Activated naive CD4-positive, alpha-beta T cell treated with anti-CD3 and anti-CD28 coated beads, Interleukin-2, amount 10 ng/mL, durations not matched to agents 7 days and 5 days (primary cell): ENCODE measurements at places on chromosomes 5 and 9.

GRCh38 chr9:122302237-122303093, 37.8 kb downstream of the MRRF start:
- DNase-seq = no peak

DNA sequence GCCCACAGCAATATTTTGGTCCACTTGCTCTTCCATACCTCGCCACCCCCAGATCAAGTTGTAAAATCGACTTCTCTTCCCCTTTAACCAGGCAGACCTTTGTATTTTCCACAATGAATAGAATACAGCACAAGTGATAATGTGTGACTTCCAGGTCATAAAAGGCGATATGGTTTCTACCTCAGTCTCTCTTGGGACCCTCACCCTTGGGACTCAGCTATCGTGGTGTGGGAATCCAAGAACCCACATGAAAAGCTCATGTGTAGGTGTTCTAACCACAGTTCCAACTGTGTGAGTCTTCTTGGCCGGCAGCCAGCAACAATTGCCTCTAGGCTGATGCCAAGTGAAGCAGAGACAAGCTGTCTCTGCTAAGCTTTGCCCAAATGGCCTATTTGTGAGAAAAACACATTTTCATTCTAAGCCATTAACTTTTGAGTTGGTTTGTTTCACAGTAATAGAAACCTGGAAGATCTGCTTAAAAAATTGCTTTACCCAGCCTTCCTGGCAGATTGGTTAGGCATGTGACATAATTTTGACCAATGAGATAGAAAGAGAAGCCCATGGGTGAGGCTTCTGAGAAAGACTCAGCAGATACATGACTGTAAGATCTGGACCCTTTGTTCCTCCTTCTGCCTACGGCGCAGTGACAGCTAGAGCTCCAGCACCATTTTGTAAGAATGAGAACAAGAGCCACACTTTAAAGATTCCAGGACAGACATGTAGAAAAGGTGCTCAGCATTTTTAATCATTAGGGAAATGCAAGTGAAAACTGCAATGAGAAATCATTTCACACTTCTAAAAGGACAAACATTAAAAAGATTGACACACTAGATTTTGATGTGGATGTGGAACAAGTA, 18.3 kb upstream of the MLLT3 start:
- peak; percentile 73 for DNase-seq

GRCh38 chr5:56983593-56984361, 31.9 kb upstream of the MIER3 start:
- DNase-seq = no peak

DNA sequence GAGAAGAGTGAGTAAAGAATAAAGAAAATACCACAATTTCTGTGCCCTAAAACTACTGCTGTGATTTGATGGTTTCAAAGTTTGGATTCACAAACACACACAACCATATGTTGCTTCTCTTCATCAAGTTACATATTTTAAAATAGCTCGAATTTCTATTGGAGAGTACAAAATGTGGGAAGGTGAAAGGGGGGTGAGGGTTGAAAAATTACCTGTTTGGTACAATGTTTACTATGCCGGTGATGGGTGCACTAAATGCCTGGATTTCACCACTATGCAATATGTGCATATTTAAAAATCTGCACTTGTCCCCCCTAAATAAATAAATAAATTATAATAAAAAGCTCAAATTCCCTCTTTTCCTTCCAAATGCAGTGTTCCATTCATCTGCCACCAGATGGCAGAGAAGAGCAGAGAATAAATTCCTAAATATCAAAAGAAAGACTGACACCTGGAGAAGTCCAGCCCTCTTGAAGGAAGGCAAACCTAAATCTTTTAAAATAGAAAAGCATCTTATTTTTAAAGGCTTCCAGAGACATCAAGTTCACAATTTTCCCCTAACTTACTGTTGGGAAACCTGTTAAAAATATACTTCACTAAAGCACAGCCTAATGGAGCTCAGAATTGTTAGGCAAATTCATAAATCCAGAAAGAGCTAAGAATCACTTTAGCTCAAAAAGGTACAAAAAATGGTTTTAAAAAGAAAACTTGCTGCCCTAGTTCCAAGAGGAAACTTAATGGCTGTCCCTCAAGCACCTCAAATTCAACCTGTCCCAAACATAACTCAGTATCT, 24.8 kb upstream of the HNRNPA0 start:
- DNase-seq = no peak

- peak; percentile 43 for DNase-seq
Measured at GRCh38 chr5:126499853-126500342, 76.7 kb downstream of the GRAMD2B start.

GRCh38 chr5:40397976-40398375, 281.7 kb upstream of the PTGER4 start:
- no peak for DNase-seq

DNA sequence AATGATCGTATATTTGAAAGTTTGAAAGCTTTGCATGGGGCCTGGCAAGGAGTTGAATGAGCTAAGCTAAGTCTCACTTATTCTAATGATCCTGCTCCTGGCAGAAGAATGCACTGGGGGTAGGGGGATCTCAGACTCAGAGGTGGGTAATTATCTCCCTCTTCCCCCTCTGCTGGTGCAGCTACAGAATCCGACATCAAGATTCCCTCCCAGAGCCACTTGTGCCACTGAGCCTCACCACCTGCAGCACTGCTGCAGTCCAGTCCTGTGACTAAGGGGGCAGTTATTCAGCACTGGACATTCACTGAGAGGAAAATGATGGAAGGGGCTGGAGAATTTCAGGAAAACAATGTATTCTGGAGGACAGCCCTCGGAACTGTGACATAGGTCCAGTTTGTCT, 205.8 kb downstream of the DEPDC1B start:
- DNase-seq = no peak

- no peak for DNase-seq
Measured at GRCh38 chr5:120465436-120465961, 1.4 kb downstream of the PRR16 start.

DNA sequence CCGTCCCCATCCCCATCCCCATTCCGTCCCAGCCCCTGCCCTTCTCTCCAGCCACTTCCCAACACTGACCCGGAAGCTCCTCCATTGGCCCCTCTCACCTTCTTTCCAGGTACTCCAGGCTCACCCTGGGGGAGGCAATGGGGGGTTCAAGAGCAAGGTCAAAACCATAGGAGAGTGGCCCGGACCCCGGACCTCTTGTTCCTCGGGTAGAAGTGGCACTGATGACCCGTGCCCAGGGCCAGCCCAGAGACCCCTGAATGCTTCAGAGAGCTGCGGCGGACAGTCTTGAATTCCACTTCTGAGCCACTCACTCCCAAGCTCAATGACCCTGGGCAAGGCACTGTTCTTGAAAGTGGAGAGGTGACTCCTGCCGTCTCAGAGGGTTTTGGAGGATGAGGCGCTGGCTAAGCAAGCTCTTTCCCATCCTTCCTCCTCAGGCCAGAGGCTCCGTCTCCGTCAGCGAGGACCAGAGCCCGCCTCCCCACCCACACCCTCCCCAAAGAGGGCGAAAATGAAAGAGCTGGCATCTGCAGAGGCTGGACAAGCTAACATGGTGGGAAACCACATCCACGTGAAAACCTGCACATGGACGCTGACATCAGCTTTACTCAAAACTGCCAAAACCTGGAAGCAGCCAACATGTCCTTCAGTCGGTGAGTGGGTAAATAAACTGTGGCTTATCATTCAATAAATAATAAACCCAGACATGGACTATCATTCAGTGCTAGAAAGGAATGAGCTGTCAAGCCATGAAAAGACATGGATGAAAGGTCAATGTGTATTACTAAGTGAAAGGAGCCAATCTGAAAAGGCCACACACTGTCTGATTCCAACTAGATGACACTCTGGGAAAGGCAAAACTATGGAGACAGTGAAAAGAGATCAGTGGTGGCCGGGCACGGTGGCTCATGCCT, 27.3 kb upstream of the PHYKPL start:
- DNase-seq = no peak

GRCh38 chr9:128554155-128554862, 1.9 kb downstream of the SPTAN1 start:
- peak; percentile 25 for DNase-seq

DNA sequence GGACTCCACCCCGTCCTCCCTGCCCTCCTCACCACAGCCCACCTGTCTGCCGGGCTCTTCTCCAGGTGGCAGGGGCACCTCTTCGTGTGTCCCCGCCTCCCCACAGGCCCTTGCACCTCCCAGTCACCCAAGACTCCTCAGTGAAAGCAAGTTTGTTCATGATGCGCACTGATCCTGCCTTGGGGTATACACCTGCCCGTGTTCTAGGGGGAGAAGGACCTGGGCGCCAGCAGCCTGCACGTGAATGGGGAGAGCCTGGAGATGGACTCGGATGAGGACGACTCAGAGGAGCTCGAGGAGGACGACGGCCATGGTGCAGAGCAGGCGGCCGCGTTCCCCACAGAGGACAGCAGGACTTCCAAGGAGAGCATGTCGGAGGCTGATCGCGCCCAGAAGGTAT, 124.9 kb downstream of the EHMT1 start:
- DNase-seq = no peak

DNA sequence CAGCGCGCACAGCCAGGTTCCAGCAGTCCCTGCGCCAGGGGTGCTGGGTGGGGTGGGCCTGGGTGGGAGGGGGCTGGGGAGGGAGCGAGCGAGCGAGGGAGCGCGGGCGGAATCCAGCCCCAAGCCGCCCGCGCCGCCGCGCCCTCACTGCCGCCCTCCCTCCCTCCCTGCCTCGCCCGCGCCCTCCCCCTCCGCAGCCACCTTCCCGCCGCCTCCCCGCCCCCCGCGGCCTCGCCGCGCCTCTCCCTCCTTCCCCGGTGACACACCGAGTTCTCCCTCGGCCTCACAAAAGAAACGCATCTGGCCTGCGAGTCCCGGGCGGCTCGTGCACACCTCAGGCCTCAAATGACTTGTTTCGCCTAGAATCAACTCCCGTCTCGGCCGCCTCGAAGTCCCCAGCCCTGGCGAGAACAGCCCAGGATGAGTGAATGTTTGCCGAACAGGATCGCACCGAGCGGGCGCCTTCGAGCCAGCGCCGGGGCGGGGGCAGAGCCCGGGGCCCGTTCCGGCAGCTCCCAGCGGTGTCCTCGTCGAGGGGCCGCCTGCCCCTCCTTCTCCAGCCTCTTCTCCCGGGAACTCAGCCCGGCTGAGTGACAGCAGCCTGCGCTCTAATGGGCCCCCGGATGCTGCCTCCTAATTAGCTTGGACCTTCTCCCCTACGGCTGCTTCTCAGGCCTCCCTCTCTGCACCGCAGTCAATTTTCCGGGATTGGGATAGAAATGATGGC, 371 bp upstream of the PITX1 start:
- DNase-seq = peak; percentile 55

- DNase-seq = no peak
Measured at GRCh38 chr5:96278981-96279380, 154.1 kb downstream of the PCSK1 start.

DNA sequence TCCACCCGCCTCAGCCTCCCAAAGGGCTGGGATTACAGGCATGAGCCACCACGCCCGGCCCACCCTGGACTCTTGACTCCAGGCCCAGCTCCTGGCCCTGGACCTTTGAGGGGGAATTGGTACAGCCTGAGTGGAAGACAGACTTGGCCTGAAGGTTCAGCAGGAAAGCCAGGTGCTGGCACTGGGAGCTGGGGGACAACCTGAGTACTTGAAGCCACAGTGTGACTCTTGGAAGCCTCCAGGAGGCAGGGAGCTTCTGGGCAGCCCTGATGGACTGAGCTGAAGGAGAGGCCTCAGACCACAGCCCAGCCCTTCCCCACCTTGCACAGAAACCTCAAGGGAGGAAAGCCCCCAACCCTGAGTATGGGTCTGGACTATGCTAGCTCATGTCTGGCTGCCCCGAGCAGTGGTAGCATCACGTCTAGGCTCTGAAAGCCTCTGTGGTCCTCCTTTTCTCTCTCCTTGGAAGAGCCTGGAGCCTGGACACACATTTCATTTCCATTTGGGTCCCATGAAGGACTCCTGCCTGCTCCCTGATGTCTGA, 54.1 kb downstream of the RASGEF1C start:
- DNase-seq = peak; percentile 3

DNA sequence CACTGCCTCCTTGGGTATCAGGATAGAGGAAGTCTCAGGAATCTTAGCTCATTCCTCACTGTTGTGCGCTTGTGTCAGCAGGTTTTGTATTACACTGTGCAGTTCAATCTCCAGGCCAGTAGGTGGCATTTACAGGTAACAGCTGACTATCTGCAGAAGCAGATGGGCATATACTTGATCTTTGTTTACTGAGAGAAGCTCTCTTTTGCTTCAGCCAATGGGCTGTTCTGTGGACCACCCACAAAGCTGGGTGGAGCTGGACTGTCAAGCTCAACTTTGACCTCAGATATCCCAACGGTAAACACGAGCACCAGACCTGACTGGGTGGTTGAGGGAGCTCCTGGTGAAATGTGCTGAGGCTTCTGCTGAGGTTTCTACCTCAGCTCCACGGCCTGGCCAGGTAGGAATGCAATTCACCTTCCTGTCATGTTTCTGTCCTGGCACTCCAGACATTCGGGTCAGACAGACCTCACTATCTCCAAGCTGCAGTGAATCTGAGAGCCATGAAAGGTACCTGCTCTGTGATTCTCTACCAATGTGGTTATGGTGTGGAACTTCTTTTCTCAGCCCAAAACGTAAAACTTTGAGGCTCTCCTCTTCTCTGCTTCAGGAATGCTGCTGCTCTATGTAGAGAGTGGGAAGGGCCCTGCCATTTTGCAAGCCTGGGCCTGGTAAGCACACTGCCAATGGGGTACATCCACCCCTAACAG, 167.9 kb upstream of the ACTBL2 start:
- peak; percentile 41 for DNase-seq

GRCh38 chr9:135608999-135609317, 30.4 kb downstream of the GLT6D1 start:
- DNase-seq = no peak

- no peak for DNase-seq
Measured at GRCh38 chr5:65338606-65339151, 143.0 kb downstream of the ADAMTS6 start.

DNA sequence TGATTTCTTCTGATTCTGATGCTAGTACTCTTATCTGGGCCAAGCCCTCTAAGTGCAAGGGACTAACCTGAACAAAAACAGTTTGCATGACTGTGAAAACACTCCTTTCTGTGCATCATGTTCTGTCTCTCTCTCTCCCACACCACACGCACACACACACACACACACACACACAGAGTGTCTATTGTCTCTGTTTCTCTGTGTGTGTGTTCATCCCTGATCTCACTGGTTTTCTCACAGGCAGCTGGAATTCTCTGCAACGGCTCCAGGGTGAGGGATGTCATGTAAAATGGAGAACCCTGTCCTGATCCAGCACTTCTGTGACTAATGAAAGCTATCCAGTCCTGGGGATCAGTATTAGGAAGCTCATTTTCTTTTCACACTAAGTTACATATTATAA, 453.1 kb upstream of the RGMB start:
- no peak for DNase-seq

DNA sequence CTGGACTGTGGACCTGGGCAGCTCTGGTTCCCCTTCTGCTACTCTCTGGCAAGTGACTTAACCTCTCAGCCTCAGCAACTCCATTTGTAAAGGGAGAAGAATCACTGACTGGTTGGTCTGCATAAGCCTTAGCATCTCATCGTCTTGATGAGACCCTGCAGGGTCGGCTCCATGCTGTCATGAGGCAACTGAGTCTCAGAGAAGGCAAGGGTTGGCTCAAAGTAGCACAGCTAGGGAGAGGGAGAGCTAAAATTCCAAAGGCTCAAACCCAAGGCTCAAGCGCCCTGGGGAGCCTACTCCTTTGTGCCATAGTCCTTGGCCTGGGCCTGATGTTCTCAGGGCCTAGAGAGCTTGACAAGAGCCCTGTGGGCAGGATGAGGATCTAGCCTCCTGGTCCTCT, 4.5 kb downstream of the FGFR4 start:
- DNase-seq = no peak
